Osteocyte (in vitro differentiated cells): ENCODE measurements at places on chromosomes 13 and 19.

DNA sequence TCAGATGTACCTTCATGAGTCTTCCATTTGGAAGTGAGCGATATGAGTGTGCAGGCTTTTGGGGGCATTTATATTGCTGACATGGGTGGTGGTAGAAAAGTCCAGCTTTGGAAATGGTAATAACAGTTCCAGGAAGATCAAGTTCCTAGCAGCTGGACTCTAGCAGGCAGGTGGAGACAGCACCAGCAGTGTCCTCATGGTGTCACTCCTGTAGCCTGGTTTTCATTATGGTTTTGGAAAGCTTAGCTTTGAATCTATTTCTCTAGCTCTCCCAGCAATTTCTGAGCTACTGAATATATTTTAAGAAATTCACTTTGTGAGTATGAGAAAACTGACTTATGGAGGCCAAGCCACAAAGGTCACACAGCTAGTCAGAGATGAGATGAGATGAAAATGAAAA is 523.2 kb upstream of the HTR2A start:
- no peak for DNase-seq

DNA sequence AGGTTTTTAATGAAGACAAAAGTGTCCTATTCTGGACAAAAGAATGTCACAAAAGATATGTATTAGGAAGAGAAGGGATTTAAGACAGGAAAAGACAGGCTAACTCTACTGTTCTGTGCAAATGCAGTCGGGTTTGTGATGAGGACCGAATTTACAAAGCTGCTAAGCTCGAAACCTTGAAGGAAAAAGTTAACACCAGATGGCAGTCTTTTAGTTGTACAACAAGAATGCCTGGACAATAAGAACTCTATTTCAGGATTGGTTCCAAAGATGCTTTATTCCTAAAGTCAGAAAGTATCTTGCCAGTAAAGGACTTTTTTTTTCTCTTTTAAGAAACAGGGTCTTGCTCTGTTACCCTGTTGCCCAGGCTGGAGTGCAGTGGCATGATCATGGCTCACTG is 51.1 kb downstream of the HS6ST3 start:
- DNase-seq = no peak

GRCh38 chr13:114148521-114148855 is 16.1 kb upstream of the RASA3 start:
- DNase-seq = no peak

DNA sequence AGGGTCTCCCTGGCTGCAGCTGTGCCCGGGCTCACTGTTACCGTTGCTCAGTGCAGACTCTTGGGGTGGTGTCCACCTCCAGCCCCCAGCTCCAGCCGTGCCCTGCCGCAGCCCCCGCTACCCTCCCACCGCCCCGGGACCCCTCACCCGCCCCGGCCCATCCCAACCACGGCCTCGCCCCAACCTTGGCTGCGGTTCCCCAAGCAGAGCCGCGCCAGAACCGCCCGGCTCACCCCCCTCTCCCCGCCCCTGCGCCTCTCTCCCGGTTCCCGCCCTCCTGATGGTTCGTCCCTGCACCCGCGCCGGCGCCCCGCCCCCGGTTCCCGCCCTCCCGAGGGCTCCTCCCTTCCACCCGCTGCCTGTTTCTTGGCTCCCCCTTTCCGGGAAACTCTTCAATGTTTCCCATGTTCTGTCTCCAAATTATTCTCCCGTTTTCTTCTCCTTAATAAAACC is 40.3 kb downstream of the ANKRD10 start:
- DNase-seq = peak; percentile 92

DNA sequence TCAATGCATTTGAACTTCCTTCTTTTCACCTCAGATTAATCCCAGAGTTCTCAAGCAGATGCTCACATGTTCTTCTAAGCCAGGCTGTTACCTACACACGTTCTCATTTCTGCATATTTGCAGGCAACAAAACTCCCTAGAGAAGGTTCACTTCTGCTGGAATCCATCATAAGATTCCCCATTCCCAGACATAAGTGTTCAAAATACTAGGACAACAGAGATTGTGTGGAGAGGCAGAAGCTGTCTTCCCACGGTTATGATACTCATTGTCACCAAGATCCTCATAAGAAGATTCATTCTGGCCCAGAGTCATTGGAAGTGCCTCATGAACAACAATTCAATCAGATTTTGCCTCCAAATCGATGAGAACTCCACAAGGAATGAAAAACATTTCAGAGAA is 931.6 kb upstream of the MIR17HG start:
- DNase-seq = no peak

GRCh38 chr13:69904784-69905183 is 202.8 kb upstream of the ATXN8OS start:
- no peak for DNase-seq

DNA sequence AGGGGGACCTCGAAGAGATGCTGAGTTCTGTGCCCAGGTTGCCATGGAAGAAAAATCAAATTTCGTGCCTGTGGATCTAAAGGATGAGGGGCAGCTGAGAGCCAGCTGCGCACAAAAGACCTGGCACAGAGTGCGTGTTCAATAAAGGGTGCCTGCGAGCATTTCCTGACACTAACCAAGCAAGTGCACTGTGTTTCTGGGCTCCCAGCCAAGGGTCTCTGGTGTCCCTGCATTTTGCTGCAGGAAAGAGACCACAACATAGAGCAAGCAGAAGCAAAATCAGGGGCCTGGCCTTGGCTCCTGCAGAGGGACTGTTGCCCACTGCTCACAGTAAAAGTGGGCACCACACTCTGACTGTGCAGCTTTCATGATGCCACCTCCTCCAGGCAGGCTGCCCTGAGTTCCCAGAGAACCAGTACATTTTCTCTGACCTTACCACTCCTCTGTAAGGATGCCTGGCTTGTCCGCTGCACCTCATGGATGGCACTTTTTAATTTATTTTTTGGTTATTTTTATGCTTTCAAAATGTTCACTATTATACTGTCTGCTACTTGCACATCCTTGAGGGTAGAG is 70.8 kb upstream of the GPR12 start:
- DNase-seq = peak; percentile 65

DNA sequence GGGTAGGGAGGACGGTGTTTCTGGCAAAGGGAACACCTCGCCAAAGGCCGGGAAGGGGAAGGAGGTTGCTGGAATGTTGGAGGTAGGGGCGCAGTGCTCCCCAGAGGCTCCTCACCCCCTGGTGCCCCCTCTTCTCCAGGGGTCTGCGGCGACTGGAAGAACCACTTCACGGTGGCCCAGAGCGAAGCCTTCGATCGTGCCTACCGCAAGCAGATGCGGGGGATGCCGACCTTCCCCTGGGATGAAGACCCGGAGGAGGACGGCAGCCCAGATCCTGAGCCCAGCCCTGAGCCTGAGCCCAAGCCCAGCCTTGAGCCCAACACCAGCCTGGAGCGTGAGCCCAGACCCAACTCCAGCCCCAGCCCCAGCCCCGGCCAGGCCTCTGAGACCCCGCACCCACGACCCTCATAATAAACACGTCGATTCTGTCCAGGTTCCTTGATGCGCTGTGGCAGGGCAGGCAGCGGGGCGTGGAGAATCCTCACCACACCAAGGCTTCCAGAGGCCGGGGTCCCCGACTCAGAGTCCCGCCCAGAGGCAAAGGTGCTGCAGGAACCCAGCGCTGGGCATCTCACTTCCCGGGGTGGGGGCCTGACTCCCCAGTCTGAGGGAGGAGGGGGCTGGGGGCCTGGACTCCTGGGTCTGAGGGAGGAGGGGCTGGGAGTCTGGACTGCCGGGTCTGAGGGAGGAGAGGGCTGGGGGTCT is 7.4 kb upstream of the SPACA4 start:
- DNase-seq = no peak

DNA sequence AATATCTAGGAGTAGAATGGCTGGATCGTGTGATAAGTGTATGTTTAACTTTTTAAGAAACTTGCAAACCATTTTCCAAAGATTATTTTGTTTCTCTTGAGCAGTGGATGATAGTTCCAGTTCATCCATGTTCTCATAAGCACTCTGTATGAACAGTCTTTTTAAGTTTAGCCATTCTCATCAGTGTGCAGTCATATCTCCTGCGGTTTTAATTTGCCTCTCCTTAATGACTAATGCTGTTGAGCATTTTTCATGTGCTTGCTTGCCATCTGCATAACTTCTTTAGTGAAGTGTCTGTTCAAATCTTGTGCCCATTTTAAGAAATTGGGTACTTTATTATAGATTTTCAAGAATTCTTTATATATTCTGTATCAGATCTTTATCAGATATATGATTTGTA is 58.6 kb downstream of the WASF3 start:
- no peak for DNase-seq

GRCh38 chr13:50225193-50226155 is 210.2 kb downstream of the KCNRG start:
- no peak for DNase-seq

GRCh38 chr19:35905178-35905727 is 2.8 kb downstream of the TYROBP start:
- no peak for DNase-seq

- no peak for DNase-seq
Measured at GRCh38 chr13:28336193-28336657, 158.7 kb downstream of the FLT1 start.
